Osteocyte (in vitro differentiated cells): ENCODE measurements at places on chromosomes 6 and 20. TPM values are rescaled to one million over a fixed set of nuclear protein-coding genes. Genes with fewer than 3 reads are reported as not detected.

Gene ULBP1
- total RNA-seq = 10.7 and 11.5 TPM in 2 replicates

DNA sequence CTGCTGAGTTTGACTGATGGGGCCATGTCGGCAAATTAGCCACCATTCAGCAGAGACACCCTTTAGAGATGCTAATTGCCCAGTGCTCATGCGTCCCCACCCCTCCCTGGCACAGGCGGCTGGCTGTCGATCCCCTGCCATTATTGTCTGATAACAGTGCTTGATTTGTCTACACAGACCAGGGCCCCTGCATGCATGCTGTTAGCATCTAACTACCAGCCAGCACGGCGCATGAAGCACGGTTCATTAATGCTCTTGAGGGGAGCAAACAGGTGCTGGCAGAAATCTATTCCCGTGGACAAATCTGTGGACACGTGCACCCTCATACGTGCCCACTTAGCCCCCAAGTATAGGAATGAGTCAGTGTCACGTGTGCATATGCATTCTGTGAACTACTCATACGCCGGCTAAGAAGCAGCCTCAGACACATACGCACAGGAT lies 32.2 kb downstream of the KCNB1 start:
- peaks cover 6% of the 10 kb centered on the region for H3K36me3 ChIP-seq
- no peak overlapping the region for H3K4me3 ChIP-seq

DNA sequence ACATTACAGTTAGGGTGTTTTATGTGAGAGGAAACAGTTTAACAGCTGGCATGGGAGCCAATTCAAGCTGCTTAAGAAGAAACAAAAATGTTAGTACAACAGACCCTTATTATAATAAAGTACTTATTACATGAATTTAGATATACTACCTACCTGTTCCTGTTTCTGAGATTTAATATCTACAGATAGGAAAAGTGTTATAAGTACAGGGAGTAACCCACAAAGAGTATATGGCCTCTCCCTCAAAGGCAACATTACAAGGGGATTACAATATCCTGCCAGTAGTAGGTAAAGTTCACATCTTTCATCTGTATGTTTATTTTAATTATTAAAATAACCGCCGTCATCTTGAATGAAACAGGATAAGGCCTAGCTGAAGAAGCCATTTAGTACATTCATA lies 1.8 kb upstream of the ME1 start:
- no peak overlapping the region for H3K27ac ChIP-seq
- H3K4me3 ChIP-seq = no peak overlapping the region
- DNase-seq = no peak

DNA sequence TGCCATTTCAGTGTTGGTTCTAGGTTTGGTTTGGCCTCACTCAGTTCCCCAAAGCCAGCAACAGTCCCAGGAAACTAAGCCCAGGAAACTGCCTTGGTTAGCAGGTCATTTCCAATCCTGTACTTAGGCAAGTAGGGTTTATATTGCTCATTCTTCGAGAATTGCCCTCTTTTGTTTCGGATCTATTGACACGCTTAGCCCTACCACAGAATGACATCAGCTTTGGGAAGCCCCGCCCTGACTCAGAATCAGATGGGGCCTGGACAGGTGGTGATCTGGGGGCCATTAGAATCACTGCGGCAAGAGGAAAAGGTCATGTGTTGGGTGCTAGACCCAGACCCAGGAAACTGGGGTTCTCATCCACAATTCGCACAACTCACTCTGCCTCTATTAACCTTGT lies 578.2 kb downstream of the QKI start:
- H3K27ac ChIP-seq = no peak overlapping the region
- no peak for DNase-seq
- no peaks in the 10 kb centered on the region for H3K27me3 ChIP-seq
- no peak overlapping the region for H3K4me3 ChIP-seq
- no peaks in the 10 kb centered on the region for H3K36me3 ChIP-seq

DNA sequence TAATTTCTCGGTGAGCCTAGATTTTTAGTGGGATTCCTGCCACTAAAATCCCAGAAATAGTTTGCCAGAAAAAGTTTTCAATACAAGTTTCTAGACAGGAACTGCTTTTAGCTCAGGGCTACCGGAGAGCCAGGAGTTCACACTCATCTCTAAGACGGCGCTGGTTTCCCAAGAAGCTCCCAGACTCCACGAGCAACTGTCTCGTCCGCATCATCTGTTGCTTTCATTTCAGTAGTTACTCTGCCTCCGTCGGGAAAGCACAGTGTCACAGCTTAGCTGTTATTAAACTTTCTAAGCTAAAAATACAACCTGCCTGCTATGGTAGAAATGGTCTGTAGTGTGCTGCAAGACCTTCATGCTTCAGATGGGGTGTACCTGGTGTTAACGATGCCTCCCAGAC lies 197.3 kb upstream of the SNX9 start:
- H3K4me3 ChIP-seq = no peak overlapping the region
- no peaks in the 10 kb centered on the region for H3K27me3 ChIP-seq
- no peak overlapping the region for H3K27ac ChIP-seq
- peaks cover 5% of the 10 kb centered on the region for H3K4me1 ChIP-seq
- no peak for DNase-seq
